Jurkat, Clone E6-1 (cell line): ENCODE measurements at places on chromosomes 12 and 14.
A peak's percentile ranks its signal among the peaks of the same experiment; 100 is the strongest.

- DNase-seq = no peak
Measured at GRCh38 chr14:61746881-61747280, 15.3 kb upstream of the SNAPC1 start.

DNA sequence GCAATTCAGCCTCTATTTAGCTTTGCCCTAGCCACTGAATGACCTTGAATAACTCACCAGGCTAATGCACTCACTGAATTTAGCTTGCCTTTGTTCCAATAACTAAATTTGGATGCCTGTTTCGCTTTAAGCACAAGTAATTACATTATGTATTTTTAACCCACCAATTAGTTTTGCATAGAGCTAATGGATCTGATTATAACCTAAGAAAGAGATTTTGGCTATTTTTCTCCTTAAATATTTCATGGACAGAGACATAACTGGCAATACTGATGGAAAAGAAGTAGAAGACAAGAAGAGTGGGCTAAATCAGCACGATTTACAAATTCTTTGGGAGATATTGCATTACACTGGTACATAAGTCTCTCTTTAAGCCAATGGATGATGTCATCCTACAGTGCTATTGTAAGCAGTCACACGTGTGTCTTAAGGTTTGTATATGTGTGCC is 85.7 kb downstream of the AKAP6 start:
- no peak for DNase-seq

DNA sequence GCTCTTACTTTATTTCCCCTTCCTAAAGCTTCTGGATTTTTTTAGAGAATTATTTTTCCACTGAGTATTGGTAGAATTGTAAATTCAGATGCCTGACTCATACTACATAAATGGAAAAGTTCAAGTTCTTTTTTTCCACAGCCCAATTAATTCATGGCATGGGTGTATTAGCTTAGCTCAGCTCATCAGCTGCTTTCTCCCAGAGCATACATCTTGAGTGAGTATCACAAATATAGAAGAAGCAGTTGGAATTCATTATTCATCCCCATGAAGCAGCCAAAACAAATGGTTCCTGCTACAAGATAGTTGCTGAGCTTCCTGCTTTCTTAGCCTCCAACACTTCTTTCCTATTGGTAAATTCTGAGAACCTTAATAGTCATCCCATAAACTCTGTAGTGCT is 105.1 kb downstream of the C12orf50 start:
- no peak for DNase-seq

GRCh38 chr14:72142328-72142727 is 210.1 kb downstream of the RGS6 start:
- no peak for DNase-seq

DNA sequence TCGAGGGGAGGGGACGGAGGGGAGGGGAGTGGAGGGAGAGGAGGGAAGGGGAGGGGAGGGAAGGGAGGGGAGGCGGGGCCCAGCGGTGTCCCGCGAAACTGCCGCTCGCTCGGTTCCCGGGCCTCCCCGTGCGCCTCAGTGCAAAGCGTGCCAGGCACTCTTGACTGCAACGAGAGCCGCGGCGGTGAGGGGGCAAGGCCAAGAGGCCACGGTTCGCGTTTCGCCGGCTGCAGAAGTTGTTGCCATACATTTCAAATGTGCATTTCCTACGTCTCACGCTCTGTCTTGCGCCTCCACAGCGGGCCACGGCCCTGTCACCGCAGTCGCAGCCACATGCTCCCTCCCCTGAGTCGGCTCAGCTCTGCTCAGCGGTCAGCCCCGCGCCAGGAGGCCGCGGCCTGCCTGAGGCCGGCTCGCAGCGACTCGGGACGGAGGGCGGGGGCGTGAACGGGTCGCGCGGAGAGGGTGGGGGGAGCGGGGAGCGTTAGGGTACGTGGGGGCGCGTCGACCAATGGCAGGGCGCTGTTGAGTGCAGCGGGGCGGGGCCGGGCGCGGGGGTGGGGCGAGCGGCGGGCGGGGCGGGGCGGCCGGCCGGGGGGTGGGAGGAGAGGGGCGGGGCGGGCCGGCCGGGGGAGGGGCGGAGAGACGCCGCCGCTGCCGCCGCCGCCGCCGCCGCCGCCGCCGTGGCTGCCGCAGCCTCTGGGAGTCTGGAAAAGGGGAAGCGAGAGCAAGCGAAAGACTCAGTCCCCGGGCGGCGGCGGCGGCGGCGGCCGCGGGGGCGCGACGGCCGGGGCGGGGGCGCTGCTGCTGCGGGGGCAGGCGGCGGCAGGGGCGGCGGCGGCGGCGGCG is at the start of gene PPP2R5C:
PPP2R5C (plus strand) TSS at position 678 of the 849 bp plus-strand sequence. CDS start 185 bp downstream, outside the sequence.
- DNase-seq = peak; percentile 69

DNA sequence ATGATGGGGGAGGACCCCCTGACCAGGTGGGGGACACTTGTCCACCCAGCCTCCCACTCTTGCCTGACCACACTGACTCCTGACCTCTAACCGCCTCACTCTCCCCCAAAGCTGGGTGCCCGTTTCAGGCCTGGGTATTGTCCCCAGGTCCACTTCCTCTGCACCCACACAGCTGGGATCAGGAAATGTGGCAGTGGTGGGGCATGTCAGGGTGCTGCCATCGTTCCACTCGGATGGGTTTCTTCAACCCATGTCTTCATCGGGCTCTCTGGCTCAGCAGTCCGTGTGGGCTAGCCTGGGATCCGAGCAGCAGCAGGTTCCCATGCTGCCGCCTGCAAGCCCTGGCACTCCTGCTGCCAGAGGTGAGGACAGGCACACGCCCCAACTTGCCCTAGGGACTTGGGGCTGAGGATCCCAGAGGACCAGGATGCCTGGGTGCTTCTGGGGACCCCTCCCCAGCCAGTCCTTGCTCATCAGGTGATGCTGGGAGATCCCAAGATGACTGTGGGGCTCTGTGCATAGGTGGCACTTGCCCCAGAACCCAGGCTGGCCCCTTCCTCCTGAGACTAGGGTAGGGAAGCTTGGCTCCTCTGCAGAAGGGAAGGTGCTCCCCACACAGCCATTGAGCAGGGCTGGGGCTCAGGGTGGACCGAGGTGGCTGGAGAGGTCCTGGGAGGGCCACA is 2.9 kb upstream of the CLBA1 start:
- DNase-seq = no peak

DNA sequence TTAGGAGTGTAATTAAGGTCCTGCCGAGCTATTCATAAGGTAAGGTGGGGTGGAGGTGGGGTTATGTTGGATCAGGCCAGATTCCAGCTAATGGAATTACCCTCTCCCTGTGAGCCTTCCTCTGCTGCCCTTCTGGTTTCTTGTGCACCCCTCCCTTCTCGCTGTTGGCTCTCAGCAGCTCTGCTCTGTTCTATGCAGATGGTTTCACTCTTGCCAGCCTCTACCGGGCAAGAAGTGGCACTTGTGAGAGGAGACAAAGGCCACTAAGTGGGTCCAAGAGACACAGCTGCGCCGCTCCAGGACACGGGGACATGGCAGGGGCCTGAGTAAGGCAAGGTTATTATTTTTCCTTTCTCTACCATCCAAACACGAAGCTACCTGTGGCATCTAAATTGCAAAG is 334.4 kb downstream of the EMP1 start:
- no peak for DNase-seq

GRCh38 chr12:75997658-75998057 is 33.9 kb downstream of the PHLDA1 start:
- no peak for DNase-seq
